Mesendoderm (in vitro differentiated cells): ENCODE measurements at places on chromosomes 3 and 15.

GRCh38 chr3:147195887-147196286 lies 210.5 kb downstream of the ZIC4 start:
- no peak for DNase-seq

DNA sequence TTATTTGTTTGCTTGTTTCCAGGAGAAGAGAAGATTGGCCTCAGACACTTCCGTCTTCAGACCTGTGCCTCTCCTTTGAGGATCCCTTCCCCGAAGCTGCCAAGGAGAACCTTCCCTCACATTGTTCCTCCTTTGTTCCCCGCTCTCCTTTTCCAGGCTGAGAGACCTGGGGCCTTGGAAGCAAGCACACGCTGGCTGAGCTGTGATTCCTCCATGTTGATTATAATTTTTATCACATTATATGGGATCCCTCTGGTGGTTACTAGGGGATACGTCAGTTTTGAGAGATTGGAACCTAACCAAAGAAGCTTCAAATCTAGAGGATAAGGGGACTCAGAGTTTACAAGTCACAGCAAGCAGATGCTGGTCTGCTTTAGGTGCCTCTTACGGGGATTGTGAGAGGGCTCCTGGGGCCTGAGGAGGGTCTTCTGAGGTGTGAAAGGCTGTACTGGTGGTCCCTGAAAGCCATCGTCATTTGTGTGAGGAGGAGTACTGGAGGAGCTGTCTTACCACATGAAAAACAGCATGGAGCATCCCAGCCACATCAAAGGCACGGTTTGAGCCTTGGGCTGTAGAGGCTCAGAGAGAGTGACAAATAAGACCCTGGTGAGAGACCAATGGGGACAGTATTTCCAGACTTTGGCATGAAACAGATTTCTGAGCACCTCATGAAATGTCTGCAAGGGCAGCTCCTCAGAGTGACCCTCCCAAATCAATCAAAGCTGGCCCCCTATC lies 760.1 kb upstream of the CFAP20DC start:
- peak; percentile 45 for DNase-seq

DNA sequence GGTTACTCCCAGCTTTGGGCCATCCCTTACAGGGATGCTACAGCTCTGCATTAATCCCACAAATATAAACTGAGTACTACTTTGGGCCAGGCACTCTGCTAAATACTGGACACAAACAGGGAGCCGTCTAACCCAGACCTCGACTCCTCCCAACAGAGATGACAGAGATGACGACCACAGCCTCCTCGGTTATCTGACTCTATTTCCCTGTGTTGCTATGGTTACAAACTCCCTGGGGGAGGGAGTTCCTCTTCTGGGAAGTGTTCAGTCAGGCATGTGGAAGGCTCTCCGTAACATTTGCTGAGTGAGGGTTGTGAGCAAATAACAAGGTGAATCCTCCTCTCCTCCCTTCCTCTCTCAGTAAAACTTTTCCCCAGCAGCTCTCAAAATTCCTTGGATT lies 6.7 kb upstream of the CMTM7 start:
- DNase-seq, result peak; percentile 89

DNA sequence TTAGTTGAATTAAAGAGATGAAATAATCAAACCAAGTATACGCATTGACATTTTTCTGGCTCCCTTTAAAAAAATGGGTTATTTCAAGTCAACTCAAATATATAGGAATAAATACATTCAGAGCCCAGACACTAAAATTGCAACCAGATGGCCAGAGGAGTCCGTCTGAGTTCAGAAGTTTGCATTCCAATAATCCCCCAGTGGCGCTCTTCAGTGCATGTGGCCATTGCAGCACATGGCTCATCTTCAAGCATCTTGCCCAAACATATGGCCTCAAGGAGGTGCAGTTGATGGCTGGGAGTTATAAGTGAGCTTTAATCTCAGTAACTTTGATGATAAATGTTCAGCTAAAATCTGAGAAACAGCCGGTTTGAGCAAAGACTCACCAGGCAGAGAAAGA lies 295.8 kb upstream of the LRRN1 start:
- no peak for DNase-seq

DNA sequence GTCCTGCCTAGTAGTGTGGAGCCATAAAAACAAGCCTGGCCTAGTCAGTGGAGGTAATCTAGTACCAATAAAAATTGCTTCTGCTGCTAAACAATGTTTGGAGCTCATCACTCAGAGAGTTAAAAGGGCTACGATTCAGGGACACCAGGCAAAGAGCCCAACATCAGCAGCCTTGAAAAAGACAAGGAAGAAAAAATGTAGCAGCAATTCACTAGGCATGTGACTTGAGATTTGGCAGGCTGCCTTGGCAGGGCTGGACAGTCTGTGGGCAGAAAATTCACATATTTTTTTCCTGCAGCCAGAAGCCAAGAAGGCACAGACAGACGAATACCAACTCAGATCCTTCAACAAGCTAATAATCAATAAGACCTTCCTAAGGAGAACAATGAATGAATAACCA lies 47.2 kb downstream of the IGSF11 start:
- DNase-seq, result no peak

DNA sequence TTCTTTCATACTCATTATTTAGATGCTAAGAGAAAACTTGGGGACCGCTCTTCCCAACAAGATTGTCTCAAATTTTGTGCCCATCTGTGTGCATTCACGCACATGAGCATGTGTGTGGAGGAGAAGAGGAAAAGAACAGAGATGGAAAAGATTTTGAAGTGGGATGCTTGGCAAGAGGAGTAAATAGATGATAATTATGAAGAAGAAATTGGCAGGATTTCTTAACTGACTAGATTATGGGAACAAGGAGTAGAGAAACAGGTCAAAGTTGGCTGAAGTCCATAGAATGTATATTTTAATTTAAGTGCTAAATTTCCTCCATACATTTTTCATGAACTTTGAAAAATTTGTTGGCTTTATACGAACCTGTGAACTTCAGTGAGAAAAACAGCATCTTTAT lies 100.1 kb downstream of the ZNF609 start:
- no peak for DNase-seq

DNA sequence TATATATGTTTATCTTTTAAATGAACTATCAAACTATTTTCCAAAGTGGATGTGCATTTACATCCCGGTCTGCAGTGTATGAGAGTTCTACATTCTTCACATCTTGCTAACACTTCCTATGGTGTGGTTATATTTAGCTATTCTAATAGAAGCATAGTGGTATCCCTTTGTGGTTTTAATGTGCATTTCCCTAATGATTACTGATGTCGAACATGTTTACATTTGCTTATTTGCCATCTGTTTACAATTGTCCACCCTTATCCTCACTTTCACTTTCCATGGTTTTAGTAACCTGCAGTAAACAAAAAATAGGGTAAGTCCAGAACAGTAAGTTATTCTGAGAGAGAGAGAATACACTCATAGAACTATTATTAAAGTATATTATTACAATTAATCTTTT lies 360.5 kb upstream of the NAALADL2 start:
- DNase-seq, result no peak

- DNase-seq, result no peak
These were observed 131.2 kb downstream of the KLF13 start for GRCh38 chr15:31457631-31458526.
